NCI-H69 (cell line): ENCODE measurements at places on chromosomes 3 and 15.

DNA sequence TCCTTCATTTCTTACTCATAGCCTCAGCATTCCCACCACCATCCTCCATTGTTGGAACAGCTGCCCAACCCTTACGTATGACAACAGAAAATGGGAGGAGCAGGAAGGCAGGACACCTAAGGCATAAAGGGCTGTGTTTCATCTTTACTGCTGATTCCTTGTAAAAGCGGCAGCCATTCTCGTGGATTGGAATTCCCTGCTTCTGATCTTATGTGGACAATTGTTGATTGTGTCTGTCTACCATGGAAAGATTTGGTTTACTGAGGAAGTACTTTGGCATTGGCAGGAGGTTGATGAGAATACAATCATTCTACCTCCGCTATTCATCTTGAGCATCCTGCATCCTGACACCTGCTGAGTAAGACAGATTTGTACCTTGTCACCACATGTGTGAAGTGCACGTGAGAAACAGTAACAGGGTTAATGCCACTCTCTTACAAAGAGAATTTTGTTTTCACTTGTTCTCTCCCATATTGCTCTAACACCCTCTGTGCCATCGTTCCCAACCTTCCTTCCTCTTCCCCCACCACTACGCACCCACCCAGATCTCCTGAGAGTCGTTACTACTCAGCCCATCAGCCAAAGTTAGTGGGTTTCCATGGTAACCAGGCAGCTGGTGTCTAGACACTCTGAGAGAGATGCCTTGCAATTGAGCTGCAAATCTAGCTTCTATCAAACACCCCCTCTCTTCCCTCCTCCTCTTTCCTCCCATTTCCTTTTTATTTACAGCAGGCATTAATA lies 75.7 kb downstream of the GAP43 start:
- DNase-seq: peak; percentile 76

DNA sequence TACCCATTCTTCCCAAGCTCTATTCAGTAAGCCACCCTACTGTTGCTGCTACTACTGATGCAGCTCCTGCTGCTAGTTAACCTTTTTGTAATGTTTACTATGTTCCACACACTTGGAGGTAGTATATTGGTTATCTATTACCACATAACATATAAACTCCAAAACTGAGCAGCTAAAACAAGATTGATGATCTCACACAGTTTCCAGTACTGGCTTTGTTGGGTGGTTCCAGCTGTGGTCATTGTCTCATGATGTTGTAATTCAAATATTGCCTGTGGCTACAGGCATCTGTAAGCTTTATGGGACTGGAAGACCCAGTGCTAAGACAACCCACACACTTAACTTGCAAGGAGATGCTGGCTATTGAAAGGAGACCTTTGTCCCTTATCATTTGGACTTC lies 556.2 kb upstream of the SUCLG2 start:
- DNase-seq: peak; percentile 28

DNA sequence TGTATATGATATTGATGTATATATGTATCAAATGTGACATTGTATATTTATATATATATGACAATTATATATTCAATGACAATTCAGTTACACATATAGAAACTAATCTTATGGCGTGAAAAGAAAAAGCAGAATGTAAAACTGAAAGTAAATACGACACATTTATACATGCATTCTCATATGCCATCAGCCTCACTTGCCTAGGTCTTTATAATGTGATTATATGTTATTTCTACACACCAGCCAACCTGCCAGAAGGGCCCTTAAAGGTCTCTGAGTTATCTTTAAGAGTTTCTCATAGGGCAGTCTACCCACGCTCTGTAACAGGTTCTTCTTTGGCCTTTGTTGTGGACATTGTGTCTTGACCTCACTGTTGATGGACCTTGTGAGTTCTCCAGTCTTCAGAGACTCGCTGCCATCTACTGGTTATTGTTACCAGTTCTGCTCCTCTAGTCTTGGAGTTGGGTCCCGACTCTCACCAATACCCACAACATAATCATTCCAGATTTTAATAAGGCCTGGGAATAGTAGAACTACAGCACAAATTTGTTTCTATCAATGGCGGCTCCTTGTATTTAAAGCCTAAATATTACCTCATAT lies 371.5 kb upstream of the GOLIM4 start:
- DNase-seq: peak; percentile 86

DNA sequence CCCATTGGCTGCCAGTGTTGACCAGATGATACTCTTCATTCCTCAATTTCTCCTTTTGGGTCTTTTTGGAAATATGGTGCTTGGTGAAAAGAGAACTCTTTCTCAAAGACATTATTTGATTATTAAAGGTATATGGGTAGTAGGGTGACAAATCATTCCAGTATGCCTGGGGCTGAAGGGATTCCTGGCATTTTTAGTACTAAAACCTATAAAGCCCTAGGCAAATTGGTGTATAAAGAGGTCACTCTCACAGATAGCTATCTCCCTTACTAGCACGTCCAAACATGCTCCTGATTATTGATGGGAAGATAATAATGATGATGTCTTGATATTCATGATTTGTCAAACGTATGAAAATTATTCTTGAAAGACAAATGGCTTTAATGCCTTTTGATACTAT lies 1.1 kb downstream of the GABRR3 start:
- DNase-seq: no peak

DNA sequence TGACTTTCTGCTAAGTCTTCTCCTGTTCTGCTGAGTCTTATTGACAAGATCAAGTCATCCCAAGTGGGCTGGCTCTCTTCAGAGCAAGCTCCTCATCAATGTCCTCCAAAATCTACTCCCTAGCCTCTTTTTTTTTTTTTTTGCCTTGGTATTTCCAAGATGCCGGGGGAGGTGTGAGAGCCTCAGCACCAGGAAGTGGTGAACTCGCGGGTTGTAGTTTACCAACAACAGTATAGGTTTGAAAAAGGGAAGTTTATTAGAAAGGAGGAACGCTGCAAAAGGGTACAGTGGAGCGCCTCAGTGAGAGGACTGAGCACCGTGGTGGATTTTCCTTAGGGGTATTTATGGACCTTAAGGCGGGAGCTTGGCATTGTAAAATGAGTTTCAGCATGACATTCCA lies 94.3 kb upstream of the SGO1 start:
- no peak for DNase-seq

- no peak for DNase-seq
Observed at GRCh38 chr3:143068059-143068458, 51.5 kb upstream of the CHST2 start.

DNA sequence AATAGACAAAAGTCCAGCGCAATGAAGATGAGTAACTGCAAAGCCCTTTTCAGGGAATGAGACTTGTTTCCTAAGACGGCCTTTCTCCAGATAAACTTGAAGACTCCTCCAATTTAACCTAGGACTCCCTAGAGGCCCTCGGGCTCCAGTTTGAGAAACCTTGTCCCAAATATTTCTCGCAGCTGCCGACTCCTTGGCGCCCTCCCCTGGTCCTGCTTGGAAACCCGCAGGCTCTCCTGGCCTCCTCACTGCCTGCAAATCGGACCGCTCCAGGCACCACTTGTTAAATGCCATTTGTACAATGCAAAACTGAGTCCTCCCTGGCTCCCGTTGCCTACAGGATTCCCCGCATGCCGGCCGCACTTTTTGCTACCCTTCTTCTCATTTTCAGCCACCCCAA lies 36.8 kb downstream of the MUC4 start:
- DNase-seq: peak; percentile 40

GRCh38 chr3:19598870-19599269 lies 335.1 kb downstream of the EFHB start:
- DNase-seq: no peak

GRCh38 chr3:112117841-112118571 lies 15.0 kb downstream of the GCSAM start:
- DNase-seq: no peak

DNA sequence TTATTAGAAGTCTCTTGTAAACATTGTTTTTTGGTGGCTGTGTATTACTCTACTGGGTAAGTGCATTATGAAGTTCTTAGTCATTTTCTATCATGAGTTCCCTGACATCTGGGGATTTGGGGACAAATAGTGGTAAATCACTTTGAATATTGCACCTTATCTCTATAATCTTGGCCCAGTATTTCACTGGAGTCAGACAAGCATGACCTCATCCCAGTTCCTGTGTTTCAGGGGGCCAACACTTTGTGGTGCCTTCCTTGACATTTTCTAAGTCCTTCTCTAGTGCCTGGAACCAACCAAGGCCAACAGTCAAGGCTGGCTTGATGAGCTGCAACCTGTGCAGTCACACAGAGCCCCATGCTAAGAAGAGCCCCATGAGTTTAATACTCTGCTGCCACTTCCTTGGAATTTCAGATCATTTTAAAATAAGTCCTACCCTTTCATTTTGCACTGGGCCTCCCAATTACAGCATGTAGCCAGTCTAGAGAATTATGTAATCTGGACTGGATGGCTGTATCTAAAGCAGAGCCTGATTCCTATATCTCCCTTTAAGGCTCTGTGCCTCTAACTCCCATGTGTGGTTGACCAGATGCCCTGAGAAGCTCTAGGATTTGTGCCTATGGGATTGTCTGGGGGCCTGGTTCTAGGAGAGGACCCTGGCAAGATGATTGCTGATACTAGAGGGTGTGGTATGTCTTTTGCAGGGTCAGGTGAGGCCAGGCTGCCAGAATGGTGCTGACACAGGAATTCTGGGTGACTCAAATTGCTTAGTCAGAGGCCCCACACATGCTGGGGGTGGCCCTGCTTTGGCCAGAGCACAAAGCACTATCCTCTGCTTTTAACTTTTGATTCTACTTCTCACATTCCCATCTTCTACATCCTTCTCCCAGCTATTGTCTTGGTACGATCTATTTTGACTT lies 319.6 kb upstream of the TBC1D5 start:
- DNase-seq: no peak

GRCh38 chr3:122350814-122351418 lies 25.9 kb downstream of the CSTA start:
- DNase-seq: no peak

- DNase-seq: peak; percentile 5
Observed at GRCh38 chr3:19645093-19645492, 288.9 kb downstream of the EFHB start.

GRCh38 chr3:96961576-96961975 lies 147.2 kb downstream of the EPHA6 start:
- no peak for DNase-seq

- no peak for DNase-seq
Observed at GRCh38 chr15:53569751-53570480, 189.5 kb downstream of the WDR72 start.

DNA sequence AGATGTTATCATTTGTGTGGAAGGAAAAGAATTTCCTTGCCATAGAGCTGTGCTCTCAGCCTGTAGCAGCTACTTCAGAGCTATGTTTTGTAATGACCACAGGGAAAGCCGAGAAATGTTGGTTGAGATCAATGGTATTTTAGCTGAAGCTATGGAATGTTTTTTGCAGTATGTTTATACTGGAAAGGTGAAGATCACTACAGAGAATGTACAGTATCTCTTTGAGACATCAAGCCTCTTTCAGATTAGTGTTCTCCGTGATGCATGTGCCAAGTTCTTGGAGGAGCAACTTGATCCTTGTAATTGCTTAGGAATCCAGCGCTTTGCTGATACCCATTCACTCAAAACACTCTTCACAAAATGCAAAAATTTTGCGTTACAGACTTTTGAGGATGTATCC lies 15.1 kb downstream of the KLHL24 start:
- DNase-seq: no peak

DNA sequence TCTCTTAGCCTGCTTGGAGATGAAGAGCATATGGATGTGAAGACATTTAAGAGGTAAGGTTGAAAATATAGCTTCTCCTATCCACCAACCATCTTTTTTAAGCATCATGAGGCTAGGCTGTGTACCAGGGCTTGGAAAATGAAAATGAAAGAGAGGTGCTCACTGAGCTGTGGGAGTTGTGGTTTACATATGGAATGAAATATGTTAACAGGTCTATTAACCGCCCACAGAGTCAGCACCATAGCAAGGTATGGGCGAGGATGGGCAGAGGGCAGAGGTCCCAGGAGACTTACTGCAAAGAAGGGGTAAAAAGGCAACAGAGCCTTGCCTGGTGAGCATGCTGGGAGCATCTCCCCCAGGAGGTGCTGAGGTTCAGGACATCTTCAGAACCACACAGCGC lies 273.1 kb downstream of the GABRG3 start:
- DNase-seq: no peak

GRCh38 chr3:121574449-121574848 lies 6.7 kb downstream of the ARGFX start:
- DNase-seq: peak; percentile 79

DNA sequence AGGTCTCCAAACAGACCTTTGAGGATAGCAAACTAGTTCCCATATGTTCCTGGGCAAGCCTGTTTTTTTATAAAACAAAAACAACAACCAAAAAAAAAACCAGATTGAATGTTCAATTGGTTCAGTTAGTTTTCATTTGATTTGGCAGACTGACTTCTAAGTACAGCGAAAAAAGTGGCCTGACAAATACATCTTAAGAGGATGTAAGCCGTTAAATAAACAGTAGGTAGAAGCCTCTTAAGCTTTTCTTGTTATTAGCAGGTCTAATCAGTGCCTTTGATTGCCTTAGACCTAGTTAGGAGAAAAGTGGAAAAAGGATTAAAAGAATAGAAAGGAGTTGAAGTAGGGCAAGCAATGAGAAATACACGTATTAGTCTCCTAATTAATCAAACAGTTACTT lies 13.2 kb downstream of the TSC22D2 start:
- no peak for DNase-seq

GRCh38 chr3:16601537-16602005 lies 3.7 kb downstream of the DAZL start:
- DNase-seq: no peak

DNA sequence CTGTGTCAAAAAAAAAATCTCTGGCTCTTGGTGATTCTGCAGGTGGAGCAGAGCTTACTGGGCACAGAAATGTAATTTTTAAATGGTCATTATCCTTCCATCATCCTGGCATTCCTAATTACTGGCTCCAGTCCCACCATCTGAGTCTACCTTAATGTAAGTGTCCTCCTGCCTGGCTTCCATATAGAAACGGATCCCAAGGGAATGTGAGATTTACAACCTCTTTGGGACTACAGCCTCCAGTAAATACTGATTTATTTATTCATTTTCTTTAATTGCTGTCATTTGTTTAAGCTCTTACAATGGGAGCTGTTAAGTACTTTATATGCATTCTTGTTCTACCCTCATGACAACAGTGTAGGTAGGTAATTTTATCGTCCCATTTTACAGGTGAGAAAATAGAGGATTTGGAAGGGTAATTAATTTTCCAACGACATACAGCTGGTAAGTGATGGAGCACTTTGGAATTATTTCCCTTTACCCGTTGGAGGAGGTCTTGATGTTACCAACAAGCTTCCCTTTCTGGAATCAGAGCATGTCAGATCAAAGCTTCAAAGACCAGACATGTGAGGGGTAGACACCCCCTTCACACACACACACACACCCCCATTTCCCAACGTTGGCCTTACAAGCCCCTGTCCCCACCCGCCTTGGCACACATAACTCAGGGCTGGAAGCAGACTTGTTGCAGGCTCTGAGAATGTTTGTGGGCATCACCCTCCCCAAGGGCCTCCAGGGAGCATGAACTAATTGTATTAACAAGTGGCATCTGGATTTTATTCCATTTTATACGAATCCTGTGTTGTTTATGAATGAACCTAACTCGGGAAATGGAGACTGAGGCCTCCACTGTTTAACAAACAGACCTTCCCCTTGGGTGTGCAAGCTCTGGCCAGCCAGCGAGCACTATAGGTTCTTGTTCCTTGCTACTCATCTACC lies 116.9 kb downstream of the ALDH1A2 start:
- DNase-seq: peak; percentile 63
